ENCODE measurements at places on chromosomes 1 and 21.
A peak's percentile ranks its signal among the peaks of the same experiment; 100 is the strongest.

GRCh38 chr1:203937678-203938330 lies 76.4 kb downstream of the SNRPE start:
- no peak for DNase-seq

DNA sequence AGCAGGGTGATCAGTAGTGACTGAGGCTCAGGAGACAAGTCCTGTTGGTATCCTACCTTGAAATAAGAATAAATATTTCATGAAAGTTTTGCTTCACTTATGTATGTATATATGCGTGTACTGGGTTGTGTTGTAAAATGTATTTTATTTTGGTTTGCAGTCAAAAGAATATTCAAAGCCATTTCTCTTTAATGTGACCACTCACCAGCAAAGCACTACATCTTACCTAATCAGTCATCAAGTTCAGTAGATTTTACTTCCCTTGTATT lies 11.0 kb downstream of the SCP2 start:
- DNase-seq: no peak

- DNase-seq: no peak
Observed at GRCh38 chr1:186559601-186560116, 98.7 kb upstream of the PDC start.

DNA sequence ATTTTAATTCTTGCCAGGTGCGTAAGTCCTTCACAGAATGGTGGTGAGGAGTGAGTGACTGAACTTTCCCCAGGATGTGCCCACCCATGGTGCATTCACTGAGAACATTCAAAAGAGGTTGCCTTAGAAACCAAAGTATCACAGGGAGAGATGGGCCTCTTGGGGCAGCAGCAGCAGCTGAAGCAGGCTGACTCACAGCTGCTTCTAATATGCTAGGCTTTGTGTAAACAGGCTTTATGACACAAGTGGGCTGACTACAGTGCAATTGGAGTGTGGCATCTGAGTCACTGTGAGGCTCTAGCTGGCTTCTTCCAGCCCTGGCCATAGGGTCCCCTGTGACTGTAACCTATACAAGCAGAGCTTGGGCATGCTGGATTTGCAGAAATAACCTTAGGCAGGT lies 12.6 kb downstream of the PIGP start:
- no peak for DNase-seq

- no peak for DNase-seq
Observed at GRCh38 chr1:163604896-163605295, 283.1 kb downstream of the NUF2 start.

DNA sequence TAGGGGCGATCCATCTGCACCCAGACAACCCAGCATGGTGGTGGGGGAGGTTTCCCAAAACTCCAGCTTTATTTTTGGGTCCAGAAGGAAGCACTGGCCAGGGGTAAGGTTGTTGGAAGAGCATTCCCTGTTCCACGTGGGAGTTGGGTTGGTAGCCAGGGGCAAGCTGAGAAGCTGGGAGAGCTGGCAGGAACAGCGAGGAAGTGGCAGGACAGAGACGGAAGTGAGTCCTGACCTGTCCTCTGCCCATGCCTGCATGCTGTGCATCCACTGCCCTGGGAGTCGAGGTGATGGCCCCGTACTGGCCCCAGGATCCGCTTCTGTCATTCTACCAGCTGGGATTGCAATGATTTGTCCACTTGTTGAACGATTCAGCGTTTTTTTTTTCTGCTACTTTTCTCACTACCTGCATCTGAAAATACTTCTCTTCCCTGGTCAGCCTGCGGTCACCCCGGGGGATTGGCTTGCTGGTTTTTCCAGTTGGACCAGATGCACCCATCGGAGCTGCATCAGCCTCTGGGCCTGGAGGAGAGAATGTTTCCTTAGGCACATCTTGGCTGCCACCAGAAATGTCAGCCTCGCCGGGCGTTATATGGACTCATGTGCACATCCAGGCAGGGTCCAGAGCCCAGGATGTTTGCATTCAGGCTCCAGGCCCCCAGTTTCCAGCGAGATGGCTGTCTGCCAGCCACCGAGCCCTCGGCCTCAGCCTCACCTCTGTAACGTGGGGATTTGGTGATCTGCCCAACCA lies 28.3 kb upstream of the TMPRSS2 start:
- DNase-seq: no peak

GRCh38 chr21:42780617-42781016 lies 98.7 kb downstream of the WDR4 start:
- no peak for DNase-seq

DNA sequence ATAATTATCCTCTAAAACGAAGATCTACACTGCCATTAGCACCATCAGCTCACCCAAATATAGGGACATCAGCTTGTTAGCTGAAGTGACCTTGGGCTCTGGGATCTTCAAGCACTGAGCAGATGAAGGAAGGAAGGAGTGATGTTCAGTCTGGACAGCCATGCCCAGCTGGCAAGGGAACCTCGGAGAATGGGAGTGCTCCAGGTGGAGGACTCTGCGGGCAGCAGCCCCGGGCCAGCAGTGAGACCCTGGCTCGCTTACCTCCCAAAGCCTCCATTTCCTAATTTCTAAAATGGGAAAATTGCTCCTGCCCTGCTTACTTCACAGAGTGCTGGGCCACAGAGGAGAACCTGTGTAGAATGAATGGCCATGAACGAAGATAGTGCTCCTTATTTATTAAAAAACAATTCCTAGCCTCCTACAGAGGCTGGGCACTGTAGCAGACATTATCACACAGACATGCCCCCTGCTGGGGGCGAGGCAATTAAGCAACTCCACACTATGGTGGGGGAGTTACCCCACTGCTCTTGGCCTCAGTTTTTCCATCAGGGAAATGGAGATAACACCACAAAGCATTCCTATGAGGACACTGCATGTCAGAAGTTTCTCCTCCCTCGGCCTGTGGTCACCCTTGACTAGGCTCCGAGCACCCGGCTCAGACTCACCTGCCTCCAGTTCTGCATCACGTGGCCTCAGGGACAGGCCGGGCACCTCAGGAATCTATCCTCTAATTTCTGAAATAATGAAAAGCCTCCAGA lies 117.6 kb downstream of the KCNN3 start:
- DNase-seq: no peak

DNA sequence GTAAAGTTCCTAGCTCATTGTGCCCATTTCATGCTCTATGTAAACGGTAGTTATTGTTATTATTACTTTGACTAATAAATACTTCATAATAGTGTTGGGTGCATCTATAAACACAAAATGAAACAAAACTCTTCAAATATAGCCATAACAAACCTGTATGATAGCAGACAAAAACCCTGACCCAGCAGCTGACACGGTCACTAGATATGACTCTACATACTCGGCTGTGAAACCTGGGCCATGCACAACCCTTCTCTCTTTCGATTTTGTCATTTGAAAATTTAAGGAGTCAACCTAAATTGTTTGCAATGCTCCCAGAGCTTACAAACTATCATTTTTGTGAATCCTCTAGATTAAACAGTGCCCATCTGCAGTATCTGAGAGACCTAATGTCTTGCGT lies 8.0 kb upstream of the RGS13 start:
- no peak for DNase-seq

- DNase-seq: peak; percentile 3
Observed at GRCh38 chr21:46001821-46002681, 20.5 kb downstream of the COL6A1 start.

- DNase-seq: no peak
Observed at GRCh38 chr1:61925591-61926298, 183.5 kb downstream of the PATJ start.
